ENCODE measurements at places on chromosomes 4 and X. TPM values are rescaled to one million over a fixed set of nuclear protein-coding genes. Genes with fewer than 3 reads are reported as not detected.

Gene CT55
- 4.5 TPM for polyA plus RNA-seq

GRCh38 chr4:85676050-85676425, 201.1 kb downstream of the ARHGAP24 start:
- DNase-seq: no peak

- DNase-seq: no peak
These were observed 71.7 kb upstream of the NOCT start for GRCh38 chr4:138943893-138944292.

DNA sequence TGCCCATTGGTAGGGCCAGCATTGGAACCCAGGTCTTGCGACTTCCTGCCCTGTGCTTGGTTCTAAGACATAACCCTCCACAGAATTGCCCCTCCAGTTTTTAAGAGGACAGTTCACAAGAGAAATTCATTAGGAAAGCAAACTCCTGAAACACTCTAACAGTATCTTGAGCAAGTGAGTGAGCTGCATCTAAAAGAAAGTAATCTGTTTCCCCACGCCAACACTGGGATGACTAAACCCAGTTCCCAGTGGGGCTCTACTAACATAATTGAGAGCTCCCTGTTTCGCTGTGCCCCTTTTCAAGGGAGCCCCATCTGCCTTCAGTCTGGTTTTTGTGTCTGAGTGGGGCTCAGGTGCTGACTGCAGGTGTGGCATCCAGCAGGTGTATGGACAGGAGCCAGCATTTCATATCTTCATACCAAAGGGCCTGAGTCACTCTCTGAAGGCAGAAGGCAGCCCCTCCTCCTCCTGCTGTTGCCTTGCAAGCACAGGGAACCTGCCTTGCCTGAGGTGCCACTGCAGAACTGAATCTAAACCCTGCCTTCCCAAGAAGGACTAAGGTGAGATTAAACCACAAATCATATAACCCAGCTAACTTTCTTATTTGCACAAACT, 8.0 kb downstream of the AMOT start:
- DNase-seq: no peak

- DNase-seq: peak; percentile 95
These were observed at the start of gene PRAF2 for GRCh38 chrX:49073601-49074575. TSS of gene PRAF2 (minus strand) at chrX:49074002. CDS start at chrX:49073987, 15 bp downstream.

GRCh38 chrX:106894978-106895452, 8.1 kb downstream of the RIPPLY1 start:
- no peak for DNase-seq
